ENCODE measurements at places on chromosomes 4 and X.

DNA sequence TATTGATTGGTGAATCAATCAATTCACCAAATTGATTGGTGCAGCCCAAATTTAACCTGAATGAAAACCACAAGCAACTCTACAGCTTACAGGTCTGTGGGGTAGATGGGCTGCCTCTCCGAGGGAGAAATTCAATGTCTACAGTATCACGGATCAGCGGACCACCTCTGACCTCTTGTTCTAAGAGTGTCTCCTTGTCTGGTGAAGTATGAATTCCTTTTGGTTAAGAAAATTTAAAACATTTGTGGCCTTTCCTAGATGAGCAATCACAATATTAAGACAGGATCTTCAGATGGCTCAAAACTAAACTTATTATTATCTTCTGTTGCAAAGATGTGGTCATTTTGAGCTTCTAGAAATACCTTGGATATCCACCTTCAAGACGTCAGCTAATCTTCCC is 153.3 kb downstream of the IL15 start:
- no peak for DNase-seq

DNA sequence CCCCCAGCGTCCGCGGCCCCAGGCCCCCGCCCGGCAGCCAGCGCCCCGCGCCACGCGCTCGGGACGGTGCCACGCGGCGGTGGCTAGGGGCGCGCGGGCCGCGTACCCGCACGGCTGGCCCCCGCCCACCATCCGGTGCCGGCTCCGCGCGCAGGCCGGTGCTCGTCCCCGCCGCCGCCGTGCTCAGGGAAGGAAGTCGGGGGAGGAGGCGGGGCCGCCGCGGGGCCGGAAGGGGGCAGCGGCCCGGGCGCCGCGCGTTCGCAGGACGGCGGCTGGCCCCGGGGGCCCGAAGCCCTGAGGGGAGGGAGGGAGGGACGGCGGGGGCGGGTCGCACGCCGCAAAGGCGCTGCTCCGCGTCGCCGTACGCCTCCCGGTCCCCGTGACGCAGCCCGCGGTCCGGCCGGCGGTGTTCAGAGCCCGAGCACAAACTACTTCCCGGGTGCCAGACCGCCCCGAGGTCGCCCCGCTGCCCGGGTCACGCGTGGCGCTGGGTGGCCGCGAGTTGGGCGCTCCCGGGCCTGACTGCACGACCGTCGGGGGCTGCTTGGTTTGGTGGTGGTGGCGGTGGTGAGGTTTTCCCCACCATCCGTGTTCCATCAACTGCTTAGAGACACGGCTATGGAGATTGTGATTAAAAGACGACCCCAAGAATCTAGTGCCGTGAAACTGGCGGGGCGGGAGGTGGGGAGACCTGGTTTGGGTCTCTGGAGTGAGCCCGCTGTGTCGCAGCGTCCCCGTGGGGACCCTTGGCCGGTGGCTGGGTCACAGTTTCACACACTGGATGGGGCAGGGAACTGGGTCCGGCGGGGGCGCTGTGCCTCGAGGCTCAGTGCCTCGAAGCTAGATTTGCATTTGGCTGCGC is at the start of gene DCTD:
Gene DCTD, minus strand, starts transcription at position 205 of the 862 bp plus-strand sequence. CDS start 1,818 bp downstream, outside the sequence.
- no peak for DNase-seq

GRCh38 chr4:99637174-99637573 is 20.5 kb downstream of the C4orf54 start:
- DNase-seq = no peak

DNA sequence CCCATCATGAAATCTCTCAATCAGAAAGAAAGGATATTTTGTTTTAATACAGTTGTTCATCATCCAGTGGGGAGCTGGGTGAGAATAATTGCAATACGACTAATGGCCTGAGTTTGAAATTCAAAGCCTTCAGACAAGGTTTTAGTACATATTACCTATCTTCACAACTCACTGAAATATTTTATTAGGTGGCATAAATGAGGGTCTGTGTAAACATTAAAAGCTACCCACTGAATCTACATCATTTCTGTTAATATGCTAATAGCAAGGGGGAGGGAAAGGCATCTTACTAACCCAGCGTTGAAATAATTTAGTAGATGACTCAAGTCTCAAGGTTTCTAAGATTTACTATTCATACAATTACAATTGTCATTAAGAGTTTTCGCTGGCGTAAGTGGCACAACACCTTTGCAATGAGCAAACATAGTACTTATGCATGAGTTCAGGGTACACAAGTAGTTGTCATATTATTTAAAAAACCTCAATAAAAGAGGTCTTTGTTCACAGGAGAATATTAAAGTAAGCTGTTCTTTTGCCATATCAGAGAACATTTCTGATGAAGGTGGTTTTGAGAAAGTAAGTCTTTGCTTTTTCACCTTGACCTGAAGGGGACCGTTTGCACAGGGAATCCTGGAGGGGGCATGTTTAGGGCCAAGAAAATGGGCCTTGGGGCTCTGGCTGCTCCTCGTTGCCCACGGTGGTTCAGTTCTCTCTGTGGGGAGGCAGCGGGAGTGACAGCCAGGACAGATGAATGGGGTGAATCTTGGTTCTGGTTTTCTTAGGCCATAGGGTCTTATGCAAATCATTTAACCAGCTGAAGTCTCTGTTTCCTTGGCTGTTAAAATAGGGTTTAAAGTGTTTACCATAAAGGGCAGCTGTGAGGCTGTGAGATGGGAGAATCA is 4.5 kb upstream of the RHOH start:
- DNase-seq = no peak

DNA sequence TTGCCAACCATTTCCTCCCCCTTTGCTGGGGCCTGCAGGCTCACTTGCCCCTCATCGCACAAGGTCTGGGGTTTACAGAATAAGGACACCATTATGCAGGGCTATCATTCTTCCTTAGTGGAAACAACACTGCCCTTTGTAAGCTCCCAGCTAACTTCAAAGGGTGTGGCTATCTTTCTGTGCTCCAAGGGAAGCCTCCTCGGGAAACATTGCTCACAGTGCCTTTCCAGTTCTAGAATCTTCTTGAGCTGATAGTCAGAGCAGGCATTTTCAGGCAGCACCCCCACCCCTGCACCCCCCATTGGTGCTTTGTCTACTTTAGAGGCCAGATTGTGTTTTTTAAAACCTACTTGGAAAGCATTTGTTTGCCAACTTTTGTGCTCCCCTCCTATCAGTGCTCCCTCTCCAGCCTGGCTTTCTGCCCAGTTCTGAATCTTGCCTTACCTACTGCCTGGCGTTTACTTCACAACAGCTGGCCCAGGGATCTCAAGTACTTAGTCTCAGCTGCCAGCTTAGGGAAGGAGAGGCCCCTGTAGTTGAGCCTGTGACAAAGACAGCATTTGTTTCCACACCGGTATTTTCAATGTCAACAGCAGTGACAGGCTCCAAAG is 53.5 kb downstream of the PLAC1 start:
- no peak for DNase-seq

DNA sequence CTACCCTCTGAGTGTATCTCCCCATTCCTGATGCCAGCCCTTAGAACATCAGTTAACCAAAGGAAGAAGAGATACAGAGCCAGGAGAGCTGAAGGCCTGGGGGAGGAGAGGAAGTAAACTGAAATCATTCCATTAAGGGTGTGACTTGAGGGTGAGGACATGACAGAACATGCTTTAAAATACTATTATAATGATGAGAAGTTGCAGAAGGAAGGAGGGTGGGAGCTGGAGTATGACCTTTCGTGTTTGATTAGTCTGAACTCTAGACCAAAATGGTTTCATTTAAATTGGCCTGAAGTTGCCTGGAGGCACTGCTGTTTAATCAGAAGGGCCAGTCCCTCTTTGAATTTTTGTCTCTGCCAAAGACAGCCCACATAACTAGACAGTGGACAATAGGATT is 11.4 kb downstream of the INTS6L start:
- no peak for DNase-seq

DNA sequence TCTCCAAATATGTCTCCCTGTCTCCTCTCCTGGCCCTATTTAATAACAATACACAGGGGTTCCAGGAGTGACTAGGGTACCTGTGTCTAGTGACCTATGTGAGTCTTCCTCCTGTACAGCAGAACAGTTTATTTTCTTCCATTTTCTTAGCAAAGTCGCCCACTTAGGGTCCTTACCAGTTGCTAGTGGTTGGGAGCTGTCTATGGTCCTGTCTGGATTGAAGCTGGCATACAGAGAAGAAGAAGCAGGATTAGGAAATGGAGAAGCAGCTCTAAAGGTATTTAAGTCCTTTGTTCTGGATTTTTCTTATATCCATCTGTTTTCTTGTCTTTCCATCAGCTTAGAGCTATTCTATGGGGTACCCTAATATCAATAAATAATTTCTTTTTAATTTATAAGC is 587.1 kb upstream of the CPEB2 start:
- DNase-seq = no peak

DNA sequence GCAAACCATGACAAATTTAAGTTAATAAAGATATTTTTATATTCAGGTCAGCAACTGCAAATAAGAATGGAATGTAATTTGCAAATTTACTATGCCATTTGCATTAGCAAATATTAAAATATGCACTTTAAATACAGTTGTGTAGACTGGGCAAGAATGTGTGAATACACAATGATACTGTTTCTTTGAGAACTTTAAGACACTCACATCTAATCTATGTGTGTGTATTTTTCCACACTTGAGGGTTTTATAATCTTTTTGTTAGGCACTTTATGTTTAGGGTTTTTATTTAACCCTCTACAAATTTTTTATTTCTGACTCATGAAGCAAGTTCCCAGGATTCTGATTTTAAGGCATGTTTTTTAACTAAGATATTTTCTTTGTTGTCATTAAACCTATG is 23.9 kb upstream of the NDNF start:
- DNase-seq = no peak

GRCh38 chr4:104815665-104816064 is 321.0 kb upstream of the CXXC4 start:
- no peak for DNase-seq

- DNase-seq = no peak
Measured at GRCh38 chr4:127975121-127975770, 10.0 kb downstream of the ABHD18 start.

GRCh38 chrX:20139966-20140365 is 1.7 kb downstream of the EIF1AX start:
- DNase-seq = no peak

- no peak for DNase-seq
Measured at GRCh38 chr4:74397748-74398426, 32.9 kb downstream of the EREG start.

- DNase-seq = no peak
Measured at GRCh38 chr4:122602277-122603142, 18.4 kb downstream of the IL21 start.

GRCh38 chr4:131499141-131499873 is 1649.8 kb upstream of the PCDH10 start:
- DNase-seq = no peak

- no peak for DNase-seq
Measured at GRCh38 chr4:176814770-176815169, 22.0 kb upstream of the VEGFC start.

- no peak for DNase-seq
Measured at GRCh38 chr4:112854420-112854819, 195.0 kb upstream of the ANK2 start.

DNA sequence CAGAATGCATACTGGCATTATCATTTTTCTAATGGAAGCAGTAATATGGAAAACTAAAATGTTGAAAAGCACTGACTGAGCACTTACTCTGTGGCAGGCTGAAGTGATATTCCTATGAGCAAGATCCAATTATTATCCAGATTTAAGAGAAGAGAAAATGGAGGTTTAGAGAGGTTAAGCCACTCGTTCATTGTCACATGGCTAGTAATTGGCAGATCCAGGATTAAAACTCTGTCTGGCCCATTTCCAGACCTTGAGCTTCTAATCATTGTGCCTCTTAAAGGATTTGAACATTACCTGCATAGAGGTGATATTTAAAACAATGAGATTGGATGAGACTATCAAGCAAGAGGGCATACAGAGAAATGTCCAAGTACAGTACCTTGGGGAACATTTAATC is 80.6 kb downstream of the MFAP3L start:
- no peak for DNase-seq

DNA sequence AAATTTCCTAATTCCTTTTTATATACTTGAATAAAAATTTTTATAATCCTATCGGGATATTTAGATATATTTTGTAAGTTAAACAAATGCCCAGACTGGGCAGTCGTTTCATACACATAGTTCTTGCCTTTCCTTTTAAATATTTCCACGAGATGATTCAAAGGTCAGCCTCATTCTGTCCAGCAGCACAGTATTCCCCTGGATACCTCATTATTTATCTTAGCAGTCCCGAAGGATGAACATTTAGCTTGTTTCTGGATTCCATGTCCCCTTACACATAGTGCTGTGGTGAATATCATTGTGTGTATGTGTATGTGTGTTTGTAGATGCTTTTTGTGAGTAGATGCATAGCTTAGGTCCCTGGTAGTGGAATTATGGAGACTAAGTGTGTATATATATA is 38.3 kb downstream of the RAPGEF2 start:
- no peak for DNase-seq

- no peak for DNase-seq
Measured at GRCh38 chrX:71668248-71668595, 876 bp downstream of the LOC101059915 start.

- no peak for DNase-seq
Measured at GRCh38 chrX:9882669-9883446, 84.3 kb upstream of the CLDN34 start.

GRCh38 chr4:98687876-98688275 is 29.5 kb upstream of the TSPAN5 start:
- DNase-seq = no peak

GRCh38 chr4:117481742-117482141 is 396.4 kb upstream of the TRAM1L1 start:
- DNase-seq = no peak

DNA sequence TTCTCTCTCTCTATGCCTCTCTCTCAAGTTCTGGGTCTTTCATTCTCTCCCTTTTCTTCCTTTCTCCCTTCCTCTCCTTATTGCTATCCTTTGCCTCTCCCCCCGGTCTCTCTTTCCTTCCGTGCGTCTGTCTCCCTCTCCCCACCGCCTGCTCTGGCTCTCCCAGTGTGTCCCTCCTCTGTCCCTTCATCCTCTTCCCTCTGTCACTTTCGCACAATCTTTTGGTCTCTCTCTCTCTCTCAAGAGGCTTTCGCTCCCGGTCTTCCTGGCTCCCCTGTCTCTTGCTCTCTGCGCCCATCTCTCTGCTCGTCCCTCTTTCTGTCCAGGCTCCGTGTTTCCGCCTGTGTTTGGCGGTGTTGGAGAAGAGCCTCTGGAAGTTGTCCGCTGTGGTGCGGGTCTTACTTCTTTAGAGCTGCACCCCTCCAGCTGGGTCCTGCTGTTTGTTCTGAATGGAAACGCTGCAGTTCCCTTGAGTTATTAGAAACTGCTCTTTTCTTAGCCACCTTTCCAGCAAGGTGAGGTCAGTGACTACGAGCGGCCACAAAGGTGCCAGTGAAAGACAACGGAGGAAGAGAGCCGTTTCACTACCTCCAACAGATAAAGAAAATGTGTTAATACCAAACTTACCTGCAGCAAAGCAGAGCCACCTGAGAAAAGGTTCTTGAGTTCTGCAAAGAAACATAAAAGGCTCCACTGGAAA is 1.1 kb downstream of the BMPR1B start:
- DNase-seq = no peak

All from CMK (cell line).